ENCODE measurements at places on chromosomes 2 and 18.

DNA sequence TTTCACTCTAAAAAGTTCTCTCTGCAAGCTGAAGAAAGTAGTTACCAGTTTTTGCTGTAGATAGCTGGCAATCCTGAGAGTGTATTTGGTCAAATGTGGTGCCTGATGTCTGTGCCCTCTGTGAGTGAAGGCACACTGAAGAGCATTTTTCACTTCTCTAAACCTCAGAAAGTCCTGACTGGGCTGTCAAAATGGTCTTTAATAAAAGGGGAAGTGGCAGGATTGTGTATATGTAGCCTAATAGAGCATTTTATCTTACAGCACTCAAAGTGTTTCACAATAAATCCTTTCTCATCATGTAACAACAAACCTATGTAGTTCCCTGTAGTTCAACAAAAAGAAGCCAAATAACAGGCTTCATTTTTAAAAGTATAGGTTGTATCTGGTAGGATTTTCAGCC, 1552.3 kb upstream of the SLC39A10 start:
- no peak for DNase-seq

DNA sequence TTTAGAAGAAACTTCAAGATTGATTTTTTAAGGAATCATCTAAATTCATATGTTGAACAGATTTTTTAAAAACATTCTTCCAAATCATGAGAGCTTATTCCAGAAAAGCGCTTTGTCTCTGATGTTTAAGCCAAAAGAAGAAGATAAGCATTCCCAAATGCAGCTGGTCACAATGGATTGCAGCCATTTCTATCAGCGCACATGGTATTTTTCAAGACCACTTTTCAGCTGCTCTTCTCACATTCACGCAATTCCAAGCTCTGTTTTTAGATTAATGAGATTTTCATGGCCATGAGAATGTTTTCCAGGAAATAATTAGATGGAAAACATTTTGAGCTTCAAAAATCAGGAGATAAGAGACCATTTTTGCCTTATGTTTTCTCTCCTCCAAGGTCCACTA, 8.7 kb downstream of the OSBPL1A start:
- DNase-seq: no peak

DNA sequence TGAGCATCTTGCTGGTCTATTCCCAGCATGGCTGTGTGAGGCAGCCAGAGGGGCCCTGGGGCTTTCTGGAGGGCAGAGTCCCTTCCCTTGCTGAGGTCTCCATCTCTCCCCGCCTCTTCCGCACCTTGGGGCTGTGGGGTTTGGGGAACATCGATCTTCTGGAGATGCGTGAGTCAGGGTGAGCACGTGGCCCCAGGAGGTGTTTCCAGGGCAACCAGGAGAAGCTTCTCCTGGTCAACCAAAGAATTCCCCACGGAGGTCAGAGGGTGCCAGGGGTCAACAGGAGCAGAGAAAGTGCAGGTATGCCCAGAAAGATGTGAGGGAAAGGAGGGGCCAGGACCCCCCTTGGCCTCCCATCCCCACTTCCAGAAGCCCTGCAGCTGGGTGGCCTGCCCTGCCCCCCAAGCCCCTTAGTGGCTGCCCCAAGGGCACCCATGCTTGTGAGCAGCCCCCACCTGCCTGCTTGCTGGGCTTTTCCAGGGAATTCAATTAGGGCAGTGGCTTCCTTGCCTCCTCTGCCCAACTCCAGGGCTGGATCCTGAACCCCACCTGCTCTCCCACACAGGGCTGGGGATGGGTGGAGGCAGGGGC, 2.8 kb upstream of the PROM2 start:
- no peak for DNase-seq

DNA sequence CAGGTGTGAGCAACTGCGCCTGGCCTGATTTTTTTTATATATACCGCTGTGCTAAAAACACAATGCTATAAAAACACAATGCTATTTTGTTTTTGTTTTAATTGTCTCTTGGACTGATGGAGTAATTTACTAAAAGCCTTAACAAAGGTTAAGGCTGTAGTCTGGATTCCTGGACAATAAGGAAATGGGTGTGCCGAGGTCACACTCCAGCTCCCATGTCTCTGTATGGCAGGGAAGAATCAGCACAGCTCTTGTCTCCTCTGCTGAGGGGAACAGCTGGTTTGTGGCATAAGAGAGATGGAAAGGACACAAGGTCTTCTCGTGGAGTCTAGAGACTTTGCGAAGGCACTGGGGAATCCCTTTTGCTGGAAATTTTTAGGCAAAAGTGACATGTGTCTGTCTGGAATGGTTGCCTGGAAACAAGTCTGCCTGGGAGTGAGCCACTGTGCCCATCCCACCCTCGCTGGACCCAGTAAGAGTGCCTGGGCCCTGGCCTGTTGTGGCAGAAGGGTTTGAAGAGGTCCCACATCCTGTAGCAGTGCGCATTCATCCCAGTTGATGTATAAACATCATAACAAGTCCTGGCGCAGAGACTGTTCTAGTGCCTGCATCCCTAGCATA, 73.1 kb downstream of the MAPK4 start:
- no peak for DNase-seq

GRCh38 chr2:196239622-196240587, 68.5 kb upstream of the STK17B start:
- no peak for DNase-seq

GRCh38 chr2:2771721-2772411, 440.8 kb upstream of the MYT1L start:
- no peak for DNase-seq

DNA sequence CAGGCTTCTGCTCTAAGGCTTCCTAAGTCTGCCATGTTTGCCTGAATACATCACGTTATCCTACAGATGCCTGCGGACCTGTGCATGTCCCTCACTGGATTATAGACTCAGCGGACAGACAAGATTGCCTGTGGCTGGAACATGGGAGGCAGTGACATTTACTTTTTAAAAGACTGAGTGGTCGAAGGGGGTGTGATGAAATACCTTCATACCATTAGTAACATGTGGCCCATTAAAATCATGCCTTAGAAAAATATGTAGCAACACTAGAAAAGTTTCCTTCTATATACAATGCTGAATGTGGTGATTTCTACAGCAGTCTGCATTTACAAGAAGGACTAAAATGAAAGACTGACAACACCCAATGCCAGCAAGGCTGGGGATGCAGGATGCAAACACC, 154.4 kb downstream of the ASB1 start:
- no peak for DNase-seq

- DNase-seq: no peak
Measured at GRCh38 chr2:63786471-63786870, 55.2 kb upstream of the UGP2 start.

DNA sequence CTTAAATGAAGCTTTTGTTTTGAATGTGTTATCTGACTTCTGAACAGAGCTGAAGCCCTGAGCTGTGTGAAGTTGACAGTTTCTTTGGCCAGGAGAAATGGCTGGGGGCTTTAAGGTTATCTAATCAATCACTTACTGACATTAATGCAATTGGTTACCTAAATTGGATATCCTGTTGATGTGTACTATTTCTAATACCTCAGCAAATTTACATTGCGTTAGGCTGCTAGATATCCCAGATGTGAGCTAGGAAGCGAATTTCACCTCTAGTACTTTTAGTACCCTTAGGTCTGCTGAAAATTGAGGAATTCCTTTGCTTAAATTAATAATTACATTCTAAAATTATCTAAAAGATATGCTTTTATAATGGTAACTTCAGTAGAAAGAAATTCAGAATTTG, 102.0 kb downstream of the LCLAT1 start:
- no peak for DNase-seq

DNA sequence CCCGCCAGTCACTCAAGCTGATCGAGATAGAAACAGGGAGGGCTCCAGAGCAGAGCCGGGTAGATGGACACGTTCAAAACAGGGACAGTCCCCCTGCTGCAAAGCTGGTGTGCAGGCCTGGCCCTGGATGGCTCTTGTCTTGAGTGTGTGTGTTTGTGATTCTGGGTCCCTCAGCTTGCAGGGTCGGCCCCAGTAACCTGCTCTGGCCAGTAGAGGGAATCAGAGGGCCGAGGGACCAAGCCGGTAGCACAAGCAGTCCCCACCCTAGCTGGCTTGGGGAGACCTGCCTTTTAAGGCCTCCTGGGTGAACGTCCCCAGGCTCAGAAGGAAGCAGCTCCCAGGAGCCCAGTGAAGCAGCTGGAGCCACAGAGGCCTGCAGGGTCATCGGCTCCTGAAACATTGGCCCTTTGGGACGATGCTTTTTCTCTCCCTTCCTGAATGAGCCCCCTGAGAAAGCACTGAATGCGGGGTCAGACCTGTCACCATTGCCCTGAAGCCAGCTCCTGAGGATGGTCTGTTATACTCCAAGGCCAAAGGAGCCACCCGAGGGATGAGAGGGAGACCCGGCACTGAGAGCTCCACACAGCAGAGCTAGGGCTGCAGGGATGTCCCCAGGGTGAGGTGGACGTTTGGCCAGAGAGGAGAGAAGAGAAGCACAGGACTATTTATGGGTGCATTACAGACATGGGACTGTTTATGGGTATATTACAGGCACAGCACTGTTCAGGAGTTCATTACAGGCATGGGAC, 15.4 kb upstream of the MLPH start:
- DNase-seq: no peak

GRCh38 chr2:128446874-128447537, 128.3 kb upstream of the HS6ST1 start:
- DNase-seq: no peak

DNA sequence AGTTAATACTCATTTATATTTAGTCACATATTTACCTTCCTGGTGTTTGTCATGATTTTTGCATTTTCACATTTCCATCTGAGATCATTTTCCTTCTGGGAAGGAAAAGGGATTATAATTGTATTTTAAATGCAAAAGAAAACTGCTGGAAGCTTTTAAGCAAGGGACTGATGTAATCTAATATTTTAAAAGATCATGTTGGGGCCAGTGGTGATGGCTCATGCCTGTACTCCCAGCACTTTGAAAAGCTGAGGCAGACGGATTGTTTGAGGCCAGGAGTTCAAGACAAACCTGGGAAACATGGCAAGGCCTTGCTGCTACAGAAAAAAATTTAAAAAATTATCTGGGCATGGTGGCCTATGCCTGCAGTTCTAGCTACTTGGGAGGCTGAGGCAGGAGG, 149.0 kb downstream of the MIB1 start:
- no peak for DNase-seq

DNA sequence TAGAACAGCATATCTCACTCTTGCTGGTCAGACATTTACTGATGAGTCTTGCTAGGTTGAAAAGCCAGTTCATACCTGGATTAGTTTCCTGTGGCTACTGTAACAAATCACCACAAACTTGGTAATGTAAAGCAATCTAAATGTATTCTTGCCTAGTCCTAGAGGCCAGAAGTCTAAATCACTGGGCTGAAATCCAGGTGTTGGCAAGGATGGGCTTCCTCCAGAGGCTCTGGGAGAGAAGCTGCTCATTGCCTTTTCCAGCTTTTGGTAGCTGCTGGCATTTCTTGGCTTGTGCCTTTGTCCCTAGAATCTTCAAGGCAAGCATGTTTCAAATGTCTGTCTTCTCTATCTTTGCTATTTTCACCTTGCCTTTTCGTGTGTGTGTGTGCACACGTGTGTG, 62.3 kb upstream of the MAP4K3 start:
- DNase-seq: no peak

DNA sequence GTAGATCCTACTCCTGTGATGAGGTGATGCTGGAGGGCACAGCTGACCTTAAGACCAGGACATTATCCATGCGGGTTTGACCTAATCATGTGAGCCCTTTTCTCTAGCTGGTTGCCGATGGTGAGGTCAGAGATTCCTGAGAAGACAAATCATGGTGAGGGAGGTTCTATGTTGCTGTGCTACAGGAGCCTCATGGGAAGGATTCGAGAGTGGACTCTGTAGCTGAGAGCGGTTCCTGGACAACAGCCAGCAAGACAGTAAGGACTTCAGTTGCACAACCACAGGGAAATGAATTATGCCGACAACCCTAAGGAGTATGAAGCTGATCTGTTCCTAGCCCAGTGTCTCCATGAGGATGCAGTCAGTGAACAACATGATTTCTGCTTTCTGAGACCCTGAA, 80.4 kb downstream of the EPB41L3 start:
- no peak for DNase-seq

- no peak for DNase-seq
Measured at GRCh38 chr2:101135412-101136296, 15.5 kb downstream of the TBC1D8 start.

- DNase-seq: no peak
Measured at GRCh38 chr2:2260696-2261268, 70.3 kb downstream of the MYT1L start.

- DNase-seq: no peak
Measured at GRCh38 chr2:97693476-97693875, 19.9 kb upstream of the ZAP70 start.

DNA sequence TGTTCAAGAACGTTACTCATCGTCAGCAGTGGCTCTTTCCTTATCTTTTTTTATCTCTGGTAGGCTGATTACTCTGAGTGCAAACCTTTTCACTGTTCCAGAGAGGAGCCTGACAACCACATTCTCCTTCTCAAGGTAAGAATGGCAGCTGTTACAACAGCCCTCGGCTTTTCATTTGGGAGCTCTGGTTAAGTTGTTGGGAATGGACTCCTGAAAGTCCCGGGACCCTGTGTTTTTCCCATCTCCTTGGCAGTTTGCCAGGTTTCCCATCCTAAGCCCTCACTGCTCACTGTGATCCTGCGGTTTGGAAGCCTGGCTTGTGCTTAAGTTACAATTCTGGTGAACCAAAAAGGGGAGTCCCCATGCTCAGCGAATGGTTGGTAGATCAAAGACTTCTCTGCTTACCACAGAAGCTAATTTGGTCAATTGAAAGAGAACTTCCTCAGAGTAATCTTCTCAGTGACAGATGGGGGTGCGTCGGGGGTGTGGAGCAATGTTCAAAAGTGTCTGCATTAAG, 122.3 kb downstream of the LYPD6B start:
- no peak for DNase-seq

DNA sequence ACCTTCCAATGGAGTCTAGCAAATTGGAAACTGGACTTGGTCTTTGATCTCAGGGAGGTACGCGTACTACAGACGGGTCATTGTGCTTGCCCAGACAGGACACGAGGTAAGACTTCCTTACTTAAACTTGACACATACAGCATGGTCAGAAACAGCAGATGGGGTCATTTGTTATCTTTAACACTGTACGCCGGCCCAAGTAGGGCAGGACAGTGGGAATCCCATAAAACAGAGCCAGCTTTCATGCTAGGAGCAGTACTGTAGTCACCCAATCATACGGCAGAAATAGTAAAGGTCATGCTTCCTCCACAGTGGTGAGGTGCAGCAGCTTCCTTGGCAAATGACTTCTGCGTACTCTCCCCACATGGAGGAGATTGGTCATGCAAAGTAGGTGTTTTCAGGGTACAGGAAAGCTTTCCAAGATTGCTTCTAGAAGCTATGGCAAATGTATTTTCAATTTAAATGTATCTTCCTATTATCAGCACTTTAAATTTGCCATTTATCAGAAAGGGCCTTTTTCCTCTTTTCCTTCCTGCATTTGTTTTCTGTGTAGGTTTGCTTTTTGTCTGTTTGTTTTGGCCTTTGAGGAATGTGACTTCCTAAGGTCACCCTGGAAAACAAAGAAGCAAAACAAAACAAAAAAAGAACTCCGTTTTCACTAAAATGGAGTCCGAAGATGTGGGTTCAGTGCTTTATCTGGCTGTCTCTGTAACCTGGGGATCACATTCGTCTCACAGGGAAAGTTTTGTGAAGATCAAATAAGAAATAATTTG, 74.0 kb upstream of the DSG1 start:
- no peak for DNase-seq

Measured in NCI-H524 treated with DMSO at 0.1 percent for 48 hours (cell line).